Immature natural killer cell (primary cell): ENCODE measurements at places on chromosomes 1 and 21. TPM values are rescaled to one million over a fixed set of nuclear protein-coding genes. Genes with fewer than 3 reads are reported as not detected.

S100A11 gene
- 429 TPM for polyA plus RNA-seq

RHOU gene
- 0.29 TPM for polyA plus RNA-seq

C1QA gene
- not detected for polyA plus RNA-seq

PTPN22 gene
- polyA plus RNA-seq: 83.6 TPM

ZMYND12 gene
- 0.39 TPM for polyA plus RNA-seq

GRHL3 gene
- polyA plus RNA-seq: not detected
